Thoracic aorta (tissue), 2 donors: ENCODE measurements at places on chromosomes 4 and X.
A peak's percentile ranks its signal among the peaks of the same experiment; 100 is the strongest.

DNA sequence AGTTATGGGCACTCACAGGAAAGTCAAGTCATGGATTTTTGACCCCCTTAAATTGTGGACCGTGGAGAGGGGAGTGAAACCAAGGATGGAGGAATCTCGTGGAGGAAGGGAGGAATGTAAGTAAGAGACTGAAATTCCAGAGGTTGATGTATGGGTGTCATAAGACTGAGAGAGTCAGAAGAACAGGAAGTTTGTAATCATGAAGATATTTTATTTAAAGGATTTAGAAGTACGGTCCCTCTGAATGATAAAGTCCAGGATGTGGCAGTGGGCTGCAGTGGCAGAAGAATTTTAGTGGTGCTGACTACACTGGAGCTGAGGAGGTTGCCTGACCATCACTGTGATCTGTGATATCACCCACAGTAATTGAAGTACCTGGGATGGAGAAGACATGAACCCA, 57.8 kb downstream of the DCLK2 start:
- DNase-seq, result no peak

DNA sequence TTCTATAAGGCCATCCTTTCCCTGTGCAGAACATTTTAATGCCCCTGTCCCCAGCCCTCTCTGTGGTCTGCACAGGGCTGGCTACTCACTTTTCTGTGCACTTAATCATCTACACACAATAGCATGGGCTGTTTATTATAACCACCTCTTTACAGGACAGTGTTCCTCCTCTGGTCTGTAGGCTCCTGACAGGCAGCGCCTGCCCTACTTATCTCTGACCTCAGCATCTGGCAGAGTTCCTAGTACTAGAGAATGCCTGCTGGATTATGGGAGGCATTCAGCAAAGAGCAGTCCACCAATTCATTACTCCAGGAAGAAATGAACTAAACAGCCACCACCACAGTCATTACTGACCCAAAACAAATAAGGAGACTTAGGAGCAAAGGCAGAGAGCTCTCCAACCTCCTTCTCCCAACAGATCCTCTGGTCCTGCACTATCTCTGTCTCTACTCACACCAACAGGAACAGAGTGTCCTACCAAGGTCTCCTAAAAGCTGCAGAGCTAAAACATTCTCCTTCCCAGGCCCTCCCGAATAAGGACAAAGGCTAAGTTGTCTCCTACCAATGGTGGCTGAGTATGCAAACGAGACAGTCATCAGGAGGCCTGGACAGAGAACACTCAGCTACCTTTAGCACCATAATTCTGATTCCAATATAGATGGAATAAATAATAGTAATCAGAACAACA, 279.2 kb downstream of the QDPR start:
- DNase-seq, result peak; percentile 5

DNA sequence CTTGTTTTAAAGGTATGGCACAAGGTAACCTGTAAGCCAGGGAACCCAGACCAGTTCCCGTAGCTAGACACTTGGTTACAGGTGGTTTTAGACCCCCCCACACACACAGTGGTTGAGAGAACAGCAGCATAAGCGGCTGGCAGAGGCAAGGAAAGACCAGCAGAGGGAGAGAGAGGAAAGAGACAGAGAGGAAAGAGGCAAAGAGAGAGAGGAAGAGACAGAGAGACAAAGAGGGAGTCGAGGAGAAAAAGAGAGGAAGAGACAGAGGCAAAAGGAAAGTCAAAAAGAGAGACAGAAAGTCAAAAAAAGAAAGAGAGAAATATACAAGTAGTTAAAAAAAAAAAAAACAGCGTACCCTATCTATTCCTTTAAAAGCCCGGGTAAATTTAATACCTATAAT, 19.5 kb upstream of the PCSK1N start:
- DNase-seq, result no peak

- no peak for DNase-seq
Measured at GRCh38 chrX:154592505-154592904, 7.6 kb downstream of the CTAG1A start.

DNA sequence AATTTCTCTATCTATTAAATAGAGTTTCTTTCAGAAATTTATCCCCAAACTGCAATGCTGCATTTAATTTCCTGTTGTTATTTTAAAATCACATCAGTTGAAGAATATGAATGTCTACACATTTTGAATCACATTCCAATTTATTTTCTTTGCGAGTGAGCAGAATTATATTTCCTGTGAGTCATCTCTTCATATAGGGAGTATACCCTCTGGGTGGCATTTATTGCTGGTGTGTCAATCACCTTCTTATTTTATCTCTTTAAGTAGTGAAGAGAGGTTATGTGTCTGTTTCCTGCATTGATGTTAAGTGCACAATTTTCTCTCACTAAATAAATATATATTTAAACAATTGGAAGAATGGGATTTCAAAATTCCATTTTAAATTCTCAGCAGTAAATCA, 511.0 kb upstream of the ATOH1 start:
- DNase-seq, result no peak

DNA sequence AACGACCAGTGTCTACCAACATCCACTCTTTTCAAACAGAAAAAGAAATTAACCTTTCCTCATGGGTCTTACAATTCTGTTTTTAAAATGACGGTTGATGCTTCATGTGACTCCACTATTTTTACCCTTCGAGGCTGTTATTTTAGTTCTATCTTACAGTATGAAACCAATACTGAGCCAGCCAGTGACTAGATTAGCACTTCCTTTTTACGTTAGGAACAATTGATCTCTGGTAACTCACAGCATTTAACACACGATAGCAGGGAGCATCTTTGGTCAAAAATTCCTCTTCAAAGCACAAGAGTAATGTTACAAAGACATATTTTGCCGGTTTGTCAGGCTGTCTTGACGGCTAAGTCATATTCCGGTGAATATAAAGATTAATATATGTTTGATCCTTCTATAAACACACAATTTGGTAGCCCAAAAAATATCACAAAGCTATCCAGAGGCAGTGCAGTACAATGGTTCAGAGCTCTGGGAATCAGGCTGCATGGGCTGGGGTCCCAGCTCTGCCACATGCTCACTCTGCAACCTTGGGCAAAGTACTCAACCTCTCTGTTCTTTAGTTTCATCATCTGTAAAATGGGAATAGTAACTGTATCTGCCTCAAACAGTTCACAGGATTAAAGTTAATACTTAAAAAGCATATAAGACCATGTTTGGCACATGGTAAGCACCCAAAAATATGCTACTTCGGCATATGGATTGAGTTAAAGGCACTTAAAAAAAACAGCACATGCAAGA, 62.9 kb upstream of the TXK start:
- DNase-seq, result no peak

- no peak for DNase-seq
Measured at GRCh38 chrX:129961180-129962083, 21.0 kb upstream of the BCORL1 start.

- no peak for DNase-seq
Measured at GRCh38 chr4:22897520-22898108, 204.9 kb downstream of the GBA3 start.

- no peak for DNase-seq
Measured at GRCh38 chrX:72540318-72540717, 32.3 kb downstream of the HDAC8 start.

DNA sequence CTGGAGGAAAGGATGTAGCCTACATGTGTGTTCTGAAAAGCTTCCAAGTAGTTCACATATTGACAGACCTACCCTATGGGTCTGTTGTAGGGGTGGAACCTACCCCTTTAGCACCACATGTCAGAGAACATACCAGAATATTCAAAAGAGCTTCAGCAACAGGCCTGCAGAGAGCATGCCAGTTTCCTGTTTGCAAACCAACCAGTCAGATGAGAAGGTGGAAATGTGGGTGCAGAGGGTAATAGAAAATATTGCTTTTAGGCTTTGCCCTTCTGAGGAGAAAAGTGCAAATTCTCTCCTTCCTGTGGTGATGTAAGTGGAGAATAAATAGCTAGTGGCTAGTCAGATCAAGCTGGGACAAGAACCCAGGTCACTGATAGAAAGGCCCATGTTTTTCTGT, 16.4 kb downstream of the INTS6L start:
- no peak for DNase-seq

DNA sequence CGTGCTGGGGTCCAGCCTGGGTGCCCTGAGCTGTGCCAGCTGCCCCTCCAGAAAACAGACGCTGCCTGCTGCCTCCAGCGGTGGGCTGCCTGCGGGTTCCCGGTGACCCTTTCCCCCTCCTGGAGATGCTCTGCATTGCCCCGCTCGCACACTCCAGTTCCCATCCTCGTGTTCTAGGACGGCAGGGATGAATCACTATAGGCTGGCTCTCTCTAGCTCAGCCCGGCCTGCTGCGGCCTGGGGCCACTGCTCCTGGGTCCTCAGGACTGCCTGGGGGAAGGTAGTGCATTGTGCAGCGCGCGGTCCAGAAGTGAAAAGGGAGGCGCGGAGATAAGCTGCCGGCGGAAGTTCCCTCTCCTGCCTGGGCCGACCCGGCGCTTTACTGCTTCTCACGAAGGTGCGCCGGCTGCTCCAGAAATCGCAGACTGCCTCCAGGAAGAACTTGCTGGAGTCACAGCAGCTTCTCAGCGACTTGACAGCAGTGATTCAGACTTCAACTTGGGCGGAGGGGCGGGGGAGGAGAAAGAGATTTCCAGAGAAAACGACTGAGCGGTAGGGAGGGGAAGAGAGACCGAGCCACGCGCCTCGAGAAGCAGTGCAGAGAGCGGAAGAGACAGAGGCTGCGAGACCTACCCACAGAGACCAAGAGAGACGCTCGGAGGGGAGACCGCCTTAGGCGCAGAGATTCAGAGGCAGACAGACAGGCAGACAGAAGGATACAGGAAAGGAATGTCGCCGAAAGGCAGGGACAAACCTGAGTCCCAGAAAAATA, 6.7 kb upstream of the MSX1 start:
- peak; percentile 36 for DNase-seq

DNA sequence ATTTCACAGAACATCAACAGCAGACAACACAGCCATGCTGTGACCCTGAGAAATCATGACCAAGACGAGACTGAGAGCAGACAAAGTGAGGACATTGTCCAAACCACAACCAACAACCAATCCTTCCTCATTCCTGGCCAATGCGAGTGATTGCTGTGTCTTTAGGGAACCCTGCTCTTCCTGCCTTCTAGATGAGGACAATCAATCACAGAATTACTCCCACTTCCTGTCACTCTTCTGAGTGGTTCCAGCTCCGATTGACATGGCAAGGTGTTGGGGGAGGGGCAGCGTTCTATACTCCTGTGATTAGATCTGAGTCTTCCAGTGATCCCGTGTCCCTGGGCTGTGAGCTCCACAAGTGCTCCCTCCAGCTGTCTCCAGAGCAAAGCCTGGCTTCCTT, 227.8 kb downstream of the STIM2 start:
- no peak for DNase-seq

GRCh38 chrX:72685018-72685417, 29.1 kb downstream of the PHKA1 start:
- DNase-seq, result no peak

DNA sequence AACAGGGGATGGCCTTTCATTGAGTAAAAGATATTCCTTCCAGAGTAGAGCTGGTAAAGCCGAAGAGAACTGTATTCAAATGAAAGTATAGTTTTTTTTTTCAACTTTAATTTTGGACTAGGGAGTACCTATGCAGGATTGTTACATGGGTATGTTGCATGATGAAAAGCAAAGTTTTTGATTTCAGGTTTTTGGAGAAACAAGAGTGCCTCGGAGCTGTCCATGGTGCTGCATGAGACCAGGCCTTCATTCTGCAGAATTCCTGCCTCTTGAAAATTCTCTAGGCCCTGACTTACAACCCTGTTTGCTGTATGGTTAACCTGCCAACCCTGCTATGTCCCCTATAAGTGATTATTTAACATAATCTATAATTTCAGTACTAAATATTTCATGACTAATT, 1065.7 kb upstream of the FTHL17 start:
- no peak for DNase-seq

DNA sequence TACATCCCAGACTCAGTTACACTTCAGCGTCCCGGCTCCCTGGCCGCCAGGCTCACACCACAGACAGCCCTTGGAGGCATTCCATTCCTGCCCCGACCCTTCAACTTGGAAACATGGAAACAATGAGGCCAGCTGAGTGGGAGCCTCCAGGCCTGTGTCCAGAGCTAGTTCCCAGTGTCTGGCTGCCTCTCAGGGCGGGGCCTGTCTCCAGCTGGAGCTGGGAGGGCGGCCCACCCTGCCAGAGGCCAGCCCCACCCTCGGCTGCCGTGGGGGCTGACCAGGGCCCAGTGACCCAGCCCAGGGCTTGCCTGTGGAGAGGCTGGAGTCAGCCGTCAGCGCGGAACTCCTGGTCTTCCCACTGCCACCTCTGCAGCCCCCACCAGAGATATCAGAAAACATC, 37.4 kb upstream of the SPON2 start:
- DNase-seq, result no peak

DNA sequence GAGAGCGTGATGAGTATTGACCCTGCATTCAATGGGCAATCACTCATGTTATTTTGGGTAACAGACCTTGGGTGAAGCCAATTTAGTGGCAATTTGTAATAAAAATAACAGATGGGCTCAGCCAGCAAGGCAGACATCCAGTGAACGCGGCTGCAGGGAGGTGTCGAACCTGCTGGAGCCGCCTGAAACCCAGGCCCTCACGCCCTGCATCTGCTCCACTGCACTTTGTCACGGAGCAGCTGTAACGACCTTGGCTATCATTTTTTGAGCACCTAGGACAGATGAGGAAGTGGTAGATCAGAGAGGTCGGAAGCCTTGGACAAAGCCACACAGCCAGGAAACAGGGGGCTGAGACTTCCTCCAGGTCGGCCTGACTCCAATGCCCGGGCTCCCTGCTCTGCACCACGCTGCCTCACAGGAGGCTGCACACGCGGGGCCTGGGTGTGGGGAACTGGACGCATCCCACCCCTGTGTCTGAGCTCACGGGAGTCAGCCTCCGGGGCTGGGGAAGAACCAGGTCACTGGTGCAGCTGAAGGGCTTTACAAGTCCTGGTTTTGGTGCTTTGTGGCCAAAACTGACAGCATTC, 19.4 kb downstream of the HMX1 start:
- DNase-seq, result no peak

DNA sequence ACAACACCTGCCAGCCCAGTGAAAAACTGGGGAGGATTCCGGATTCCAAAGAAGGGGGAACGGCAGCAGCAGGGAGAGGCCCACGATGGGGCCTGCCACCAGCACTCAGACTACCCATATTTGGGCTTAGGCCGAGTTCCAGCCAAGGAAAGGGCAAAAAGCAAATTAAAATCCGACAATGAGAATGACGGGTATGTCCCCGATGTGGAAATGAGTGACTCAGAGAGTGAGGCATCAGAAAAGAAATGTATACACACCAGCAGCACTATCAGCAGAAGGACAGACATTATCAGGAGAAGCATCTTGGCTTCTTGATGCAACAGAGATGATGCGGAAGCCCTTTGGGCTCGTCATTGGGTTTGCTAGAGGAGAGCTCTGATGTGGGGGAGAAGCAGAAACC, 62.4 kb downstream of the JADE1 start:
- no peak for DNase-seq

- no peak for DNase-seq
Measured at GRCh38 chr4:70979445-70980008, 13.9 kb upstream of the DCK start.

DNA sequence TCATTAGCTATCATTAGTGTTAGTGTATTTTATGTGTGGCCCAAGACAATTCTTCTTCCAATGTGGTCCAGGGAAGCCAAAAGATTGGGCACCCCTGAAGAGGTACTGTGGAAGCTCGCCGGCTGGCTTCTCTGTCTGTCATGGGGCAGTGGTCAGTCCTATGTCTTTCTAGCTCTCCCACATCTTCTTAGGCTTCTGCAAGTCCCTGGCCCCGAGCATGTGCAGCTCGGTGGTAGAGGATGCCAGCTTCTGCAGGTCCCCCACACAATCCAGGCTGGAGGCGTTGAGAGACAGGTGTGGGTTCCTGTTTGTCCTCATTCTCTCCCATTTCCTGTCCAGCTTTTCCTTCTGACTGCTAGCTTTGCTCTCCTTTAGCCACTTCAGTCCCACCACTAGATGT, 134.1 kb upstream of the NALF2 start:
- no peak for DNase-seq
